Skin of body (tissue), 3 donors: ENCODE measurements at places on chromosomes 7 and 10. TPM values are rescaled to one million over a fixed set of nuclear protein-coding genes. Genes with fewer than 3 reads are reported as not detected.

DNA sequence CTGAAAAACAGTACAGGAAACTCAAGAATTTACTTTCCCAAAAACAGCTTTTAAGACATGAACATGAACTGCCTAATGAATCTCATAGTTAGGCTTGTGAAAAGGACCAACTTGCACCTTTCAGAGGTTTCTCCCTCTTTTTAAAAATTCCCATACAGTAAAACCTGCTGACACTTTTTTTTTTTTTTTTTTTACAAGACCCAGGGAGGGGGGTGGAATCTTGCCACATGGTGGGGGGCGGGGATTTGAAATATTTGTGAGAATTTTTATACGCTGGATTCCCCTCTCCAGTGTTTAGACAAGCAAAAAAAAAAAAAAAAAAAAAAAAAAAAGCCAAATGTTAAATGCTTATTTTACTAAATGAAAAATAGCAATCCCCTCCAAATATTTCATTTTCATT lies 57.4 kb downstream of the HIBADH start:
- DNase-seq = no peak

DNA sequence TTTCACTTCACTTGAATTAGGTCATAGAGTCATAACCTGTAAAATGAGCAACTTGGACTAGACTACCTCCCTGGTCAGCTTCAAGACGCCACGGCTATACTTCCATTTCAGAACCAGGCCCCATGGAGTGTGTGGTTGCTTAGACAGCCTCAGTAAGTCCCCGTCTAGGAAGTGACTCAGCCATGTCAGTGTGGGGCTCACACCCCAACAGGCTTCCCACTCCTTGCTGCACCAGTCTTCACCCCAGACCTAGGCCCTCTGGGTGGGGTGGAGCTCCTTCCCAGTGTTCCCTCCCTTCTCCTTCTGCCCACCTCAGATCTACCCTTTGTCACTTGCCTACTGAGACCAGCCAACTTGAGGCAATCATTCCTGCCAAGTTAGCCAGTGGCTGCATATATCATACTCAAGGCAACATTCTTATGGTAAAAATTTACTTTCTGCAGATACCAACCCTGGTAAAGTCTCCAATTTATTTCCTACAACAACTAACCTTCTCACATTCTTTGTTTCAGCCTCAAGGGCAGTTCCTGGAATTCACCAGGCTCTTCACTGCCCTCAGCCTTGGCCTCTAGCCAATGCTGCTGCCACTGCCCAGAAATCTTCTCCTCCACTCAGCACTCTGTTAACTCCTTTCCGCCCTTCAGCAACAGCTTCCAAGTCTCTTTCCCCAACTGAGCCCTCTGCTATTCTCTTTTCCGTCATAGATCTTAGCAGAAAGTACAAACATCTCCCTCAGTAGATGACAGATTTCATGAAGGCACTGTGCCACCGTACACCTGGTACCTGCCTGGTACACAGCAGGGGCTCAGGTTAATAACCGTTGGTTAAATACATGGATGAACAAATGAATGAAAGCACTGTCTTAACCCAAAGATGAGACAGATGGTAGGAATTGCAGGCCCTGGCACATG lies 31.3 kb upstream of the ZNRF2 start:
- DNase-seq = no peak

DNA sequence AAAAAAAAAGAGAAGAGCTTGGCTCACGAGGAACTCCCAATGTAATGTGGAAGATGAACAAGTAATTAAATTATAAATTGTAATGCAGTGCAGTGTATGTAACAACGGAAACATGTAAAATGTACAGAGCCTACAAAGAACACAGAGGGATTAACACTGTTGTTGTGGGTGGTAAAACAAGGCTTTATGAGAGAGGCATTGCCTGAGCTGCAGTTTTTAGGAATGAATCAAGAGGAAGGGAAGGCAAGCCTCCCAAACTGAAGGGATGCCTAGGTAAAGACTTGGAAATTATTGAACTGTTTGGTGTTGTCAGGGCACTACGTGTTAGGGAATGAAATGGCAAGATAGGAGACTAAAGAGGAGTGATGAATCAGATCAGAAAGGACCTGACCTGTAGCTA lies 213.7 kb downstream of the HTR7 start:
- no peak for DNase-seq

GRCh38 chr7:8363407-8364015 lies 69.9 kb upstream of the NXPH1 start:
- no peak for DNase-seq

- DNase-seq = no peak
Measured at GRCh38 chr7:45311597-45311996, 154.0 kb downstream of the RAMP3 start.

DNA sequence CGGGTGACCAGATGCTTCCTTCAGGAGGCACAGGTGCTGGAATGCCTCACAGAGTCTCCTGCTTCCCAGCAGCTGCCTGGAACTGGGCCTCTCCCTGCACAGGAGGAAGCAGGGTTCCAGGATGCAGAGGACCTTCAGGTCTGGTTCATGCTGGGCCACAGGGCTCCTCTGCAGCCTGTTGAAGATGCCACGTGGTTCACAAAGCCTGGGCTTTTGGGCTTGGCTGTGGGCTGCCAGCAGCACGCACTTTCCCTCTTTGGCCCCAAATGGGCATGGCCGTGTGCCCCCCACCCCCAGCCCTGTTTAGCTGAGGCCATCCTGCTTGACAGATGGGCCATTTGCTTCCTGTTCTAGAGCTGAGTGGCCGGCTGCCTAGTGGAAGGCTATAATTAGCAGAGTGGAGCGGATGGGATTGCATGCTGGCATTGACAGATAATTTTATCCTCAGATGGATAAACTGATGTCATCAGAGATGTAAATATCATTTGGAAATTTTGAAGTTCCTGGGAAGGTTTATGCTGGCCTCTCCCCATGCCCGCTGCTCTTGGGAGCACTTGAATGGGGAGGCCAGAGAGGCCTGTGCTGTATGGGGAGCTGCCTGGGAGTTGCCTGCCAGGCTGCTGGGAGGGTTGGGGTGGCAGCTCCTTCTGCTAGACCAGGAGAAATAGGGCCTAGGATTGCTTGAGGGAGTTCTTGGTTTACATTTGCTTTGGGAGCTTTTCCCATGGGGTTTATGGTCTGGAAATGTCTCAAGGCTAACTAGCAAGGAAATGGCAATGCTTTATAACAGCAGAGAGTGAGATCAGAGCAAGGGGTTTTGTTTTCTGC lies 28.2 kb downstream of the TSPAN15 start:
- DNase-seq = peak; percentile 49

DNA sequence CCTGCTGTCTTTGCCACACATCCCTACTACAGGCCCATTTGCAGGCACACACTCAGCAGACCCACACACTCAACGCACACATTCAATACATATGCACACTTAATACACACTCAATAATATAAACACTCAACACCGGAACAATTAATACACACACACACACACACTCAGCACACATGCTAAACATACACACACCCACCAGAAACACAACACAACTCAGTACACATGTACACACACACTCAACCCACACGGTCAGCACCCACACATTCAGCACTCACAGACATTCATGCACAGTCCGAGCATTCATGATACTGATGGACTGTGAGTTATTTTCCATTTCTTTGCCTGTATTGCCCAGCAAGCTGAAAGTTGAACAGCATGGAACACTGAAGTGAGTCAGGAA lies 35.4 kb upstream of the SMNDC1 start:
- DNase-seq = no peak

GRCh38 chr7:117809958-117810357 lies 63.3 kb downstream of the CTTNBP2 start:
- no peak for DNase-seq

- no peak for DNase-seq
Measured at GRCh38 chr10:97796651-97797050, 24.9 kb upstream of the SFRP5 start.

GRCh38 chr7:140679186-140679585 lies 6.4 kb downstream of the ADCK2 start:
- no peak for DNase-seq

DNA sequence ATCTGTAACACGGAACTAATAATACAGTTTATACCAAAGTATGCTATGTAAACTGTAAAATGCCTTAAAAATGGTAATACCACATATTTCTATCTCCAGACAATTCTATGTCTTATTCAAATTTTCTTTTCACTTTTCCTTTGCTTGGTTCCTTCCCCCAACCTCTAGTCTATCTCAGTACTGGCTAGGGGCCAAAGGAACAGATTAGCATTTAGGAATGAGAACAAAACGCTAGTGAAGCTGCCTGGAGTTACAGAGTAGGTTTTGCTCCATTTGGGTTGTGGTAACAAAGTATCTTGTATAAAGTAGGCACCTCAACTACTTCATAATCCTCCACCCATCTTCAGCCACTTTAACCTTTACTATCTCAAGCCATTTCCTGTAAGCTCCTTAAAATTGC lies 94.1 kb downstream of the HBP1 start:
- no peak for DNase-seq

- peak; percentile 73 for DNase-seq
Measured at GRCh38 chr10:31804352-31804810, 124.2 kb downstream of the ARHGAP12 start.

GRCh38 chr7:132836746-132837145 lies 245.1 kb downstream of the CHCHD3 start:
- no peak for DNase-seq

- peak; percentile 66 for DNase-seq
Measured at GRCh38 chr7:130276796-130277762, 10.4 kb downstream of the CPA2 start.

- peak; percentile 10 for DNase-seq
Measured at GRCh38 chr10:73875139-73875475, 752 bp upstream of the CAMK2G start.

DNA sequence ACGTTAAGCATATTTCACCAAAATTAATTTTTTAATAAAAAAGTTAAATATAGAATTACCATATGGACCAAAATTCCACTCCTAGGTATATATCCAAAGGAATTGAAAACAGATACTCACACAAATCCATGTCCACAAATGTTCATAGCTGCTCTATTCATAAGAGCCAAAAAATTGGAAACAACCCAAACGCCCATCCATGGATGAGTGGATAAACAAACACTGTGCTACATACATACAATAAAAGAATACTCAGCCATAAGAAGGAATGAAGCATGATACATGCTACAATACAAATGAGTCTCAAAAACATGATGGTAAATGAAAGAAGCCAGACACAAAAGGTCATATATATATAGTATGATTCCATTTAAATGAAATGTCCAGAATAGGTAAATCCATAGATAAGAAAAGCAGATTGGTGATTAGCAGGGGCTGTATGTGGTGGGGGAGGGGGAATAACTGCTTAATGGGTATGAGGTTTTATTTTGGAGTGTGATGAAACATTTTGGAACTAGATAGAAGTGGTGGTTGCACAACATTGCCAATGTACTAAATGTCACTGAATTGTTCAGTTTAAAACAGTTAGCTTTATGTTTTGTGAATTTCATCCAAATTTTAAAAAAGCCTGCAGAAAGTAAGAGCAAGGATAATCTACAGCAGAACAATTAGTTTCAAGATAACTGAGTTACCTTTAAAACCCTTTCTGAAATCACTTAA lies 101.2 kb upstream of the EFCAB10 start:
- no peak for DNase-seq

- no peak for DNase-seq
Measured at GRCh38 chr10:43061760-43062159, 15.1 kb upstream of the RET start.

DNA sequence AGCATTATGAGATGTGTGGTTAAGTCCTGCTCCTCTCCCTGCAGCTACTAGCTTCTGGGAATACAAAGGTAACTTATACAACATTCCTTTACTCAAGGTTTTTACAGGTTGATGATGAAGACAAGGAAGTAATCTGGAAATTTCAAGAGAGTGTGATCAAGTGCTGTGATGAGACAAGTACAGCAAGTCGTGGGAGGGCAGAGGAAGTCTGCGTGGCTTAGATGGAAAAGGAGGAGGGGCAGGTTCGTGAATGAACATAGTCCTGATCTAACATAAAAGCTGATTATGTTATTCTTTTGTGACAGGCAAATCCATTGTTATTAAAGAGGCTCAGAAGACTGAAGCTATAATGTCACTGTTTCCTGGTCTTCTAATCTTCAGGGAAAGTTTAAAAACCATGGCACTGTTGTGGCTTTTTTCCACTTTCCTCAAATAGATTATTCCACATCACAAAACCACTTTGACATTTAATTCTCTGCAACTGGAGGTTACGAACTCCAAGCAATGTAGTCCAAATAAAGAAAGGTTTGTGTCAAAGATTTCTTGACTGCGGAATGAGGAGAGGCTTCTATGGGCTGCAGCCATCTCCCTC lies 84.1 kb downstream of the CPXM2 start:
- DNase-seq = peak; percentile 2

- DNase-seq = no peak
Measured at GRCh38 chr10:85542152-85542551, 824.4 kb downstream of the GRID1 start.

- DNase-seq = no peak
Measured at GRCh38 chr7:21067216-21067615, 280.5 kb upstream of the SP8 start.

GRCh38 chr10:33193701-33194521 lies 140.6 kb downstream of the NRP1 start:
- peak; percentile 86 for DNase-seq

The NPC1L1 gene
- total RNA-seq = 0.30 TPM

The PGAM2 gene
- 45.8 TPM for total RNA-seq

The IFIT1 gene
- total RNA-seq = 16.8 TPM

The SKAP2 gene
- 11.4 TPM for total RNA-seq

The CYP3A7 gene
- 0.39 TPM for total RNA-seq

The PLA2G12B gene
- total RNA-seq = not detected

The NCOA4 gene
- 291 TPM for total RNA-seq

The ADAM22 gene
- 18.6 TPM for total RNA-seq

The OR2A42 gene
- 0.10 TPM for total RNA-seq

The CARD11 gene
- 0.59 TPM for total RNA-seq

The RAB19 gene
- total RNA-seq = 0.49 TPM

The NRF1 gene
- 16.0 TPM for total RNA-seq

The NRG3 gene
- 0.39 TPM for total RNA-seq

The NDUFB8 gene
- total RNA-seq = 111 TPM

The VWDE gene
- total RNA-seq = 0.39 TPM
